ENCODE measurements at places on chromosomes 6 and 20.
A peak's percentile ranks its signal among the peaks of the same experiment; 100 is the strongest.

GRCh38 chr20:62944184-62944583 is 6.2 kb downstream of the GID8 start:
- no peak for DNase-seq

DNA sequence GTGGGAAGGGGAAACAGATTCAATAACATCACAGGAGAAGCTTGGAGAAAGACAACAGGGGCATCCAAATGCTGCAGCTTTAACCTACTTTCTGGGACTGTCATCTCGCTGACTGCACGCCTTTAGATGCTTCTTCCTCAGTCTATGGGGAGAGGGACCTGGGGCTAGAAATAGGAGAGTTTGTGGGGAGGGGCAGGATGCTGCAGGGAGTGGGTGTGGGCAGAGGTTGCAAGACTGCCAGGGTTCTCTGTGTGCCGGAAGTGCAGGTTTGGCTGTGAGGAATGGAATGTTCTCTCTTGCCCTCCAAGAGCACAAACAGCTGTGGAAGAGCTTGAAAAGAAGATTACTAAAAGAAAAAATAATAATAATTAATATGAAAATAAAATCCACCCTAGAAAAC is 93.2 kb downstream of the FOXO3 start:
- DNase-seq, result no peak

DNA sequence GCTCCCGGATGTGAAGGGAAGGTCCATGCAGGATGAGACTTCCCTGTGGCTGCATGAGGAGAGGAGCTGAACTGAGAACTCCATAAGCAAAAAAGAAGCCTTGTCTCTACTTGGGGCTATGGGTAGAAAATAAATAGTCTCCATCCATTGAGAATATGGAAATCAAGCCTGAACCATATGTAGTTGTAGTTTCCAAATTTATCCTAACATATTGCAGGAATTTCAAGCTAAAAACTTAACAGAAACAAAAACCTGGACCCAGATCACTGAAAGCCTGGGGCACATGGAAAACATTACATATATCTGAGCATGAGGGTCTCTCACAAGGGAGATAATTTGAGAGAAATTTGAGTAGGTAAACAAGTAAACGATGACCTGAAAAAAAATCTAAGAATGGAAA is 94.9 kb upstream of the C6orf118 start:
- DNase-seq, result no peak

DNA sequence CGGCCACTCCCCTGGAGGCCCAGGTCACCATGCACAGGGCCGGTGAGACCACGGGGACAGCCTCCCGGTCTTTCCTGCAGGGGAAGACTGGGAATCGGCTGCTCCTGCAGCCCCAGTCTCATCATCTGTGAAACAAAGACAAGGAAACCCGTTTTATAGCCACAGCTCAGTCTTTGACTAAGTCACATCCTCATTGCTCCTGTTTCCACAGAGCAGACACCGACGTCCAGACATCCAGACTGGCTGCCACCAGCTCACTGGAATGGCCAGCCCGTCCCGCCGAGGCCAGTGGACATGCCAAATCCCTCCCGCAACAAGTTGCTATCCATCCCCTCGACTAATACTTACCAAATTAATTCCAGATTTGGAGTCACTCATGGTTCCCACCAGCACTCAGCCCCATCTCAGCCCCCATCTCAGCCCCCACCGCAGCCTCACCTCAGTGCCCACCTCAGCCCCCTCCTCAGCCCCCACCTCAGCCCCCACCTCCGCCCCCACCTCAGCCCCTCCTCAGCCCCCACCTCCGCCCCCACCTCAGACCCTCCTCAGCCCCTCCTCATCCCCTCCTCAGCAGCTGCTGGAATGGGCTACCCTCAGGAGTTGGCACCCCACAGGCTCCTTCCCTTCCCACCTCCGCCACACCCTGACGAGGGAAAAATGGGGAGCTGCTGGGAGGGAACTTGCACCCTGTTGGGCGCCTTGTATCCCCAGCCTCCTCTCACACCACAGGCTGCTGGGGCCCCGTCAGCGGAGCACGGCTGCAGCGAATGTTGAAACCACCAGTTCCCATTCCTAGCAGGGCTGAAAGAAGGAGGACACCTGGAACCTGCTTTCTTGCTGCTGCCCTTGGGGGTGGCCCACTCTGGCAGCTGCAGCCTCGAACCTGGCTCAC is 48.7 kb downstream of the YTHDF1 start:
- no peak for DNase-seq

- DNase-seq, result no peak
Observed at GRCh38 chr6:68637071-68637470, 2.0 kb downstream of the ADGRB3 start.

DNA sequence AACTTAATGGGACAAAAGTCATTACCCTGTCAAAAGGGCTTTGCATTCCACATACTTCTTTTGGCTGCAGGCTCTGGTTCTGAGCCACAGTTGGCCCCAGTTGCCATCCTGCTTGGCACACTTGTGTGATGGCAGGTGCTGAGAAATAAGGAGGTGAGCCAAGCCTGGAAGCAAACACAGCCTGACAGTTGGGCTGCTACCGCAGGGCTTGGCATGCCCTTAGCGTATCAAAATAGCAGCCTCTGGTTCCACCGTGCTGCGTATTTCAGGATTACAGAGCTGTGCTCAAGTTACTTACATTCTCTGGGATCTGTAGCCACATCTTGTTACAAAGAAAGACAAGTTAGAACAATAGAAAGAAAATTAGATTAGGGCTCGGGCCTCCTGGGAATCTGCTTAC is 11.1 kb downstream of the MTHFD1L start:
- peak; percentile 76 for DNase-seq

DNA sequence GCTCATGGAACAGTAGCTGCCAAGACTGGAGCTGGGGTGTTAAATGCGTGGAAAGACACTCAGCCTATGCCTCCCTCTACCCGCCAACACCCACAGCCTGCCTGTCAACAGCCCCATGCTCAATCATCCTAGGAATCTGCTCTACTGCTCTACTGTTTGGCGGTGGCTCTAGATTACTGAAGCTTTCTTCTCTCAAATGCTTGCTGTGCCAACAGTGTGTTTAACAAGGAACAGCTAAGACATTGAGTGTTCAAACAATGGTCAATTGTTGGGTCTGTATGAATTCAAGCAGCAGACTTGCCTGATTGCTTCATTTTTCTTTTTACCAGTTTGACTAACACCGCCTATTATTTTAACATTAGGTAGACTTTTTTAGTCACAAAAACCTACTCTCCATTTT is 258.6 kb downstream of the SOD2 start:
- DNase-seq, result no peak

DNA sequence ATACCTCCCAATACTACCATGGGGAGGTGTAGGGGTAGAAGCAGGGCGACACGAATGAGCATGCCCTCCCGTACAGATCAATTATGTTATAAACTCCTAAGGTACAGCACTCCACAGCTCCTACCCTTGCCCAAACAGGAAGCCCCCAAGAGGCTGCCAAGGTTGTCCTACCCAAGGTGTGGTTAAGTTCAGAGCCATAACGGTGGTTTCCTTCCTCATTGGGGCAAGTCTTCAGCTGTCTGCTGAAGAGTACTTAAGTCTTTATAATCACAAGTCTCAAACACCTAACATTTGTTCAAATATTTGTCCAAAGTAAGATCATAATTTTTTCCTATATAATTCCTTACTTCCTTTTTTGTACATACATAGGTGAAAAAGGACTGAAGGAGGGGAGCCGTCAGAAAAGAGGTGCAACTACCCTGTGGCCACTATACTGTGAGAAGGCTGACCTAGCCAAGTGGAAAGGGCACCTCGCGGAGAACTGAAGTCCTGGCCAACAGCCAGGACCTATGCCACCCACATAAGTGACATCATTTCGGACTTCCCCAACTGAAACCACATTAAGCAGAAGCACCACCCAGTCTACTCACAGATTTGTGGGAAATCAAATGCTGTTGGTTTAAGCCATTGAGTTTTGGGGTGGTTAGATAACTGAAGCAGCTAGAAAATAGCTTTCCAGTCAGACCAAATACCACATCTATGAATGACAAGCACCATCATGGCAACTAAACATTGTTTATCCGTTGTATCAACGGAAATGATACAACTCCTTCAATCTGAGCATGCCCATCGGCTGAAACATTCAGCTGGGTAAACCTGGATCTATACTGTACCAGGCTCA is 2.9 kb upstream of the RAB22A start:
- DNase-seq, result no peak

DNA sequence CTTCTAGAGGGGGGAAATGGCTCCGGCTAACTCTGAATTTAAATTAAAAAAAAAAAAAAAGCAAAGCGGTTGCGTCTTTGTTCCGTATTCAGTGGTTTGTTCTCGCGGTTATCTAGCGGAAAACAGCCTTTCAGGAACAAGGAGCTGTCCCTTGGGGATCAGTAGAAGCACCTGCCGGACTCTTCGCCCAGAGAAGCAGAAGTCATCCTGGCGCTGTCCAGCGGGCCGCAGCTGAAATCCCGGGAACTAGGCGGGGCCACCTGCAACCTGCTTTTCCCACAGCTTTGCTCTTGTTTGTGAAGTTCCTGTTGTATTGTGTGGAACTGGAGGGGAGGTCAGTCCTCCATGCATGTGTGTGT is 43.9 kb upstream of the GJE1 start:
- peak; percentile 28 for DNase-seq

DNA sequence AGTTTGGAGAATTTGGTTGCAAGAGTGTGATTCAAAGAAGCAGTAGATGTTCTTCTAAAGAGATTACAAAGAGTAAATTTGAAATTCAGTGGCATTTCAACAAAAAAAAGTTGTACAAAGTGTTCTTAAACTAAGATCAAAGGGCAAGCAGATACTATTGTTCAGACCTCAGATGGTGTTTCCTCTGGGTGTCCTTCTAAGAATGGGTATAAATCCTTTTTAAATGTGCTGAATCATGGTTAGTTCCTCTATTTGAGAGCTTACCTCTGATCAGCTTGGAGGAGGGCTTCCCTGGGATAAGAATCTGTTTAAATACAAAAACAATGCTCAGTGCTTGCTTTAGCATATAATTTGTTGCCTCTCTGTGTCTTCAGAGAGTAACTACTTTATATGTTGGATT is 6.3 kb downstream of the BMP6 start:
- no peak for DNase-seq

DNA sequence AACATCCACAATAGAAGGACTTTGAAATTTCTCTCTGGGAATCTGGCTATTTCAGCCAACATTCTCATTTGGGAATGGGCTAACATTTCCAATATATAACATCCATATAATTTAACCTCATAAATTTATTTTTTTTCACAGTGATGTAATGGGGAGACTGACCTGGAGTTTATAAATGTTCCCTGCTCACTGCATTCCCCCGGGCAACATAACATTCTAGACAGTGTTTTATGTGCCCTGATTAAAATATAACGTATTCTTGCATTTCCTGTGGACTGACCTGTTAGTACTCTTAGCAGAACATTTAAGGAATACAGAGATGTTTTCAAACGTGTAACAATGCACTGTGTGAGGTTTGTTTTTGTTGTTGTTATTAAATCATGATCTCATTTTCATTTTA is 20.9 kb downstream of the TSHZ2 start:
- no peak for DNase-seq

GRCh38 chr6:168130697-168131371 is 51.8 kb upstream of the FRMD1 start:
- DNase-seq, result no peak

DNA sequence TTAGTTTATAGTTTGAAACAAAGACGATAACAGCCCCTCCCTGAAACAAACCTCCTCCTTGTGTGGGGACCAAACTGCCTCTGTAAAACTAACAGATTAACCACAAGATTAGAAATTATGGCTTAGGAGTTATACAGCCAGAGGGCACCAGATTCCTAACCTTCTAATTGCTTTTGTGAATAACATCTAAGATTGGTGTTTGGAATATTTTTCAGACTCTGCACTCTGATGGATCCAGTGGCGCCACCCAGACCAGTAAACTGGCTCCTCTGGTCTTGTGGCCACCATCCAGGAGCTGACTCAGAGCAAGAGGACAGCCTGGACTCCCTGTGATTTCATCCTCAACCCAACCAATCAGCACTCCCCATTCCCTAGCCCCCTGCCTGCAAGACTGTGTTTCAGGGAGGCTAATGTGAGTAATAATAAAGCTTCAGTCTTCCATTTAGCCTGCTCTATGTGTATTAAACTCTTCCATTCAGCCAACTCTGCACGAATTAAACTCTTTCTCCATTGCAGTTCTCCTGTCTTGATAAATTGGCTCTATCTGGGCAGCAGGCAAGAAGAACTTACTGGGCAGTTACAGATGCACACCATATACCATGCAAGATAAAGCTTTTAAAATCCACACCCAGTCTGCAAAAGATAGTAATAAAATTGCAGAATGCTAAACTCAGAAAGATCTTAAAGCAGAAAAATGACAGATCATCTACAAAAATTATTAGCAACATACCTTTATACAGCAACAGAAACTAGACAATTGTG is 58.5 kb upstream of the SLC22A16 start:
- DNase-seq, result no peak

- DNase-seq, result no peak
Observed at GRCh38 chr6:158230967-158231550, 62.9 kb downstream of the GTF2H5 start.

- no peak for DNase-seq
Observed at GRCh38 chr6:56529594-56530191, 113.0 kb downstream of the DST start.

GRCh38 chr6:54115966-54116365 is 4.7 kb downstream of the MLIP start:
- no peak for DNase-seq

GRCh38 chr20:57791966-57792365 is 82.2 kb upstream of the PMEPA1 start:
- DNase-seq, result no peak

GRCh38 chr6:47665112-47665511 is 33.3 kb upstream of the ADGRF4 start:
- DNase-seq, result no peak

DNA sequence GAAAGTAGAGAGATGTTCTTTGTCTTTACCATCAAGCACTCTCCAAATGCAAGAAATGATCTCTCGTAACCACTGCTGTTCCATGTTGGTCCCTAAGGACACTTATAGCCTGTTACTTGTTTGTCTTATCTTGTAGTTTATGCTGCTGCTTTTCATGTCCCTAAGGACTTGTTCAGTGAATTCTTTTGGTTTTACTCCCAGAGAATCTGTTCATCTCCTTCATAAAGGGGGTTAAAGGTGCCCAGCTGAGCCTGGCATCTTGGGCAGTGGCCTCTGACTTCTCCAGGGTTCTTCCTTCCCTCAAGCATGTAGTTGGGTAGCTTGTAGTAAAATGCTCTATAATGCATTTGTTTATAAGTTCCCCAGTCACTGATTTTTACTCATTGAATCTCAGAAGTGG is 864 bp upstream of the PKIG start:
- no peak for DNase-seq

Measured in retinal pigment epithelial cell (primary cell).